ENCODE measurements at places on chromosomes 13 and 19.

- no peak for DNase-seq
Measured at GRCh38 chr13:68160466-68160865, 930.3 kb upstream of the PCDH9 start.

DNA sequence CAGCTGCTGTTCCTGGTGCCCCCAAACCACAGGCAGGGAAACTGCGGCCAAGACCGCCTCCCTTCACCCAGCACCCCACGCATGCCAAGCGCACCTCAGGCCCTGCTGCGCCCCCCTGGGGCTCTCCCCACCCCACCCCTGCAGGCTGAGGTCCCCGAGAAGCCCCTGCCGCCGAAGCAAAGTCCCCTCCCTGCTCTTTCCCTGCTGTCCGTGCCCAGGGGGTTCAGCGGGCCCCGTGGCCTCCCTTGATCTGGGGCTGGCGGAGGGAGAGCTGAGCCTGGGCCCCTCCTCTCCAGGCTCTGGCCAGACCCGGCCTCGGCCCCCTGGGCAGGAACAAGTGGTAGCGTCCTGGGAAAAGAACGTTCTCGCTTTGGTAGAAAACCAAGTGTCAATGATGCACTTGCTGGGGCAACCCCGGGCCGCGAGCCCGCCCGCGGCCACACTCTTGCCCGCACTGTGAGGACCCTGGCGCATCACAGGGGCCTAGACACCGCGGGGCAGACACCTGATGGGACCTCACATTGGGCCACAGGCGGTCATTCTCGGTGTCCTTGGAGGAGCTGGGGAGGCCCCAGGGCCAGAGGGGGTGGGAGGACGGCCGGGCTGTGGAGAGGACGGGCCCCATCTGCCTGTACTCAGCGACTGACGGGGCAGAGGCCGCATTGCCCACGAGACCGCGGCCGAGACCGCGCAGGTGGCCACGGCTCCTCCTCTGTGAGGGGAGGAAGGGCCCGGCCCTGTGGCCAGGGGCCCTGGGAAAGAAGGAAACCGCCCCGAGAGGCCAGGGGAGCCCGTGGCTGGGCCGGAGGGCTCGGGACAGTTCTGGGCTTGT lies 29.0 kb downstream of the GPX4 start:
- DNase-seq = no peak

DNA sequence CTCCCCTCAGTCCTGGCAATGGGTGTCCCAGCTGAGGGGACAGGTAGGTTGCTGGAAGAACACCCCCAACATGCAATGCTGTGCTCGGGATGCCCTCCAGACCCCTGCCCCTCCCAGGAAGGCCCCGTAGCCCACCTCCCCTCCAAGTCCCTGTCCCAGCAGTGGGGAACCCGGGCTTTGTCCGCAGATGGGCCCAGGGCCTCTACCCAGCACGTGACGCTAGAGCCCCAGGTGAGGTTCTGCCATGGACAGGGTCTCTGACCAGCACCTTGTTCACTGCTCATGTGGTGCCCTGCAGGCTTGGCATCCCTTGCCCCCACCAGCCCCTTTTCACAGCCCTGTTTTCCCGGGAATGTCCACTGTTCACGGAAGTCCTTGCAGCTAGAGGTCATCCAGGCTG lies 220.0 kb upstream of the SGCG start:
- no peak for DNase-seq

DNA sequence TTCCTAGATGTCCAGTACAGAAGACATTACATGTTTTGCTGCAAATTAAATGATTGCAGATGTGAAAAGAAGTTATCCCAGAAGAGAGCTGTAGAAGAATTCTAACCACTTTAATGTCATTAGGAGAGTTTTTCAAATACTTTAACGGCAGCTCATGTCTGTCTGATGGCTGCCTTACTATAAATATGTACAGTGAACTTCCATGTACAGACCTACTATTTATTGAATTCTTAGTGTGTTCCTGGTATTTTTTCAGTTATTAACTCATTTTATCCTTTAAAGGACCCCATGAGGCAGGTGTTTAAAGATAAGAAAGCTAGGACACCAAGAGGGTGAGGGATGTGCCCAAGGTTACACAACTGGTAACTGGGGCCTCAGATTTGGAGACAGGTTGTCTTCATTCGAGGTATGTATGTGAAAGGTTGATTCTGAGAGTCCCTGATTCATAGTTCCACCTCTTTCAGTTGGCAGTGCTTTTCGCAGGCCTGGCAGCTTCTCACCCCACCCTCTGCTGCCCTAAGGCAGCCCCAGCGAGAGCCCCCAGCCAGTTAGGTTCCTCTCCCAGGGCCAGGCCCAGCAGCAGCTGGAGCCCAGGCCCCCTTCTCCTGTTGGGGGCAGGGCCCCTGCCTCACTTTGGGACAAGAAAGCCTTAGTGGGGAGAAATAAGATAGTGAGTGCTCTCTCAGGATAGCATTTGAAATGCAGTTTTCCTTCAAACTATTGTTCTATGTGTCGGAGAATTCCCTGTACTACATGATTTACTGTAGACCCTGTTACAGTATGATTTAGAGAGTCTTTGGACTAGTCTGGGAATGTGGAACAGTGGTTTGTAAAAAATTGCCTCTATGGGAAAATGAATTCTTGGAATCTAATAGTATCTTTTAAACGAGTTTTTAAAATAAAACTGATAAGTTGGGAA lies 67.7 kb upstream of the TEX29 start:
- DNase-seq = no peak

DNA sequence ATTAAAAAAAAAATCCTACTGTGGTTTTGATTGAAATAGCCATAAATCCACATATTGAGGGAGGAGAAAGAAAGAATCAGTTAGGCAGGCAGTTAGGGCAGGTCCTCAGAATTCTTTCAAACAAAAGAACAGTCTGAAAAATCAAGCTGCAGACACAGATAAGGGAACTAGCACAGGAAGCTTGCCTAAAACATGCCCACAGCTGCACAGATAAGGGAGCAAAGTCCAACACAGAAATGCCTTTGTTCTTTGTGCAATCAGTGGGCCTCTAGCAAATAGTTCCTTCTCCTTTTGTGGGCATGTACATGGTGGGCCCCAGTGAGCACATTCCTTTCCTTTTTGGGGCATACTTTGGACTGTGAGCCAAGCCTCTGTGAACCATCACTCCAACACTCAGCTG lies 42.7 kb downstream of the UTP14C start:
- no peak for DNase-seq

Data from AG04450 (cell line).